ENCODE measurements at places on chromosomes 2 and 18. TPM values are rescaled to one million over a fixed set of nuclear protein-coding genes. Genes with fewer than 3 reads are reported as not detected.

Gene DSG4
- not detected for total RNA-seq

DNA sequence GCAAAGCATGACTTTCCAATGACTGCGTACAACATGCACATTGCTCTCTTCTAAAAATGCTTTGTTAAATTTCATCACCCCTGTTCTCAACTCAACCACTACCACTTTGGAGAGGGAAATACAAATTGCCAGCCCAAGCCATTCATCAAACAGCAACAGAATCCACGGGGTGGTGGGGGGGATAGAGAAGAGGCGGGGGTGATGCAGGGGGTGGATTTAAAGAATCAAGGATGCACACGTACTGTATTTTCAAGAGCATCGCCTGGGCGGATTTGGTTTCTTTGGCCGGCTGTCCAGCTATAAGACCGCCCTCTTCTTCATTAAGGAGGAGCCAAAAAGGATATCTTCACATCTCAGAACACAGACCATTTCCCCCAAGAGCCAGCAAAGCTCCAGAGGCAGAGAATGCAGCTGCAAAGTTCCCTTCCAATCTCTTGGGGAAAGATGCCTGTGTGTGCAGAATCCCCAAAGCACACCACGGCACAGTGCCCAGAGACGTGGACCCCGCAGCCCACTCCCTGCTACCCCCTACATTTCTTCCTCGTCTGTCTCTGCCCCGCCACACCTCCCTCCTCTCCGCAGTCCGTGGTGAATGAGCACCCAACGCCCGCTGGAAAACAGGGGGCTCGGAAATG, 977 bp downstream of the SLC8A1 start:
- DNase-seq = peak; percentile 56

Gene C2orf81
- 0.26 TPM for total RNA-seq

DNA sequence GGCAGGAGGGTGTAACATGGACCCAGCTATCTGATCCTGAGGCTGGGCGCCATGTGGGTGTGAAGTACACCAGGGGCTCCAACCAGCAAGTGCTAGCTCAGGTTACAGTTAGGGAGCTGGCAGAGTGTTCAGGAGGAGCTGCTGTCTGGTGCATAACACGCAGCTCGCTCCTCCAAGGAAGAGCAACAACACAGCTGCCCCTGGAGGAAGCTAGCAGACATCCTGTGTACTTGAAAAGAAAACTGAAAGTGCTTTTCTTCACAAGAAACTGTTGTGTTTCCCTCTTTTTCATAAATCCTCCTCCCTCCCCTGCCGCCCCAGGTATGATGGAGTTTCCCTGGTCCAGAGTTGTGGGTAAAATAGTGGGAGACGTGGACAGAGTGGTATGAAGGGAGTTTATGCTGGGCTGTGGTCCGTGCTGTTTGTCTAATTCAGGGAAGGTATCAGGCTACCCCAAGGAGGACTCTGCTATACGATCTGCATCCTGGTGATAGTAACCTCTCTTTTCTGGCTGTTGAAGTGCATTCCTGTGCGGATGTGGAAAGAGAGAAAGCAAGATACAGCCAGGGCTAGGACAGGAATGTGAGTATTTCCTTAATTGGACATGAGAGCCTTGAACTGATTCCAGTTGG, 6.1 kb upstream of the LBH start:
- DNase-seq = peak; percentile 83

Gene CD8B2
- not detected for total RNA-seq

Gene CBLN2
- total RNA-seq = 0.10 TPM

DNA sequence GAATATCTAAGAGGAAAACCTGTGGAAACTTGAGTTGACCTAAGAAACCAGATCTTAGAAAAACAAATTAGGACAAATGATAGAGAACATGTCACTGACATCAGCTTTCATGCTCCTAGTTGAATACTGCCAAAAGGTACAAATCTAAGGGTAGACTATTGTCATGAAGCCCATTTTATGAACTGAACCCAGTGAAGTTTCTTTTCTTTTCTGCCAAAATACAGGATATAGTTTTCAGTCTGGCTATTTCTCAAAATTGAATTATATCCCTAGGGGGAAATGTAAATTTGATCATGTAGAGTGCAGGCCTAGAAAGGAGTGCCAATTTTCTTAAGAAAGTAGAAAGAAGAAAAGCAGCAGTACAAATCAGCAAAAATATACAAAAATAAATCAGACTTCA, 46.6 kb downstream of the FSIP2 start:
- no peak for DNase-seq

DNA sequence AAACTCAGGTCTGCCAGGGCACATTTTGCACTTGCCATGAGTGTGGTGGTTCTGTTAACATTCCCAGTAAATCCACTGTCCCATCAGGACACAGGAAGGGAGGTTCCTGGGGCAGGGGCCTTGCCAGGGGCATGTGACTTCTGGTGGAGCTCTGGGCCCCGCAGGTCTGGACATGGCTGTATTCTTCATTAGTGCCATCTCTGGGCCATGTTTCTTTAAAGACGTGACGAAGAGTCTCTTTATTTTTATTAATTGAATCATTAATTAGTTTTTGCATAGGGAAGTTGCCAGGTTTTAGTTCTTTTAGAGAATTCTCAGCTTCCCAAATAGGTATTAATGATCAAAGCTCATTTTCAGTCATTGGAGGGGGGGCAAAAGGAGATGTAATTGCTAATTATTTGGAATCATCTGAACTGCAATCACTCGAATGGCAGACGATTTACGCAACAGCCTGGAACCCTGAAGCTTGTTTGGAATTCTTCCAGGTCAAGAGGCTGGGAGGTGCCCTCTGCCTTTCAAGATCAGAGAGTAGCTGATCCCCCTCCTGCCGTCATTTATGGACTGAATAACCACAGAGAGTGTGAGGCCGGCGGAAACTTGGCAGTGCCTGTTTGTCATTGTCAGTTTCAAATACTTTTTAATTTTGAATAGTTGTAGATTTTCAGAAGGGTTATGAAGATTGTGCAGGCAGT, 106.2 kb downstream of the RTP5 start:
- DNase-seq = no peak

DNA sequence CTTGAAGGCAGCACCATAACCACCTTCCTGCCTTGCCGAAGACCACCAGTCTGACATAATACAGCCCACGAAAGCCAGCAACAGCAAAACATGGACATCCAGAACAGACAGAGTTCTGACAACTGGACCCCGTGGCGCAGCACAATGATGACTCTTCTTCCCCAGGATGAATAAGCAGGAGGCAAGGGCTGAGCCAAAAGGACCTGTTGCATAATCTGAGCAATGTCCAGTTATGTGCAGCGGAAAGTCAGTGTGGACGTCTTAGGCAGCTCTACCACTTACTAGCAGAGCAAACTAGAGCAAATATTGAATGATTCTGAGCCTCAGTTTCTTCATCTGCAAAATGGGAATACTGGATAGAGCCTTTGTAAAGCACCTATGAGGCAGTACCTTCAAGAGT, 225.1 kb downstream of the ZBTB7C start:
- no peak for DNase-seq

Gene ASB18
- total RNA-seq = 0.24 TPM

GRCh38 chr2:161097157-161097556, 63.1 kb upstream of the TANK start:
- DNase-seq = no peak

DNA sequence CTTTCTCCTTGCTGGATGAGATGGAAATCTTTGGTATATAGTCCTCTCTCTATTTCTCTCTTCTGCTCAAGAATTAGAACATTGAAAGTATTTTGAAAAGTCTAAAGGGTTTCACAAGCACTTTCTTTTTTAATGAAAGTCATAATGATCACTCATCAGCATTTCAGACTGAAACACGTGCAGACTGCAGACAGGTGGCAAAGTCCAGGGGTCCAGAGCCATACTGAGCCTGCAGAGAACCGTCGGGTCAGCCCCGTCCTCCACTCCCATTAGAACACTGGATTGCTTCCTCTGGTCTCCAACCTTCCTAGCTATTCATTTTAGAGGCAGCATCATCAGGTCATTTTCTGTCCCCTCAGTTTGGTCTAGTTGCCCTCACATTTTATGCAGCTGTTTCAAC, 3.1 kb downstream of the TMEM247 start:
- DNase-seq = no peak

Gene EIF4E2
- total RNA-seq = 119 TPM

DNA sequence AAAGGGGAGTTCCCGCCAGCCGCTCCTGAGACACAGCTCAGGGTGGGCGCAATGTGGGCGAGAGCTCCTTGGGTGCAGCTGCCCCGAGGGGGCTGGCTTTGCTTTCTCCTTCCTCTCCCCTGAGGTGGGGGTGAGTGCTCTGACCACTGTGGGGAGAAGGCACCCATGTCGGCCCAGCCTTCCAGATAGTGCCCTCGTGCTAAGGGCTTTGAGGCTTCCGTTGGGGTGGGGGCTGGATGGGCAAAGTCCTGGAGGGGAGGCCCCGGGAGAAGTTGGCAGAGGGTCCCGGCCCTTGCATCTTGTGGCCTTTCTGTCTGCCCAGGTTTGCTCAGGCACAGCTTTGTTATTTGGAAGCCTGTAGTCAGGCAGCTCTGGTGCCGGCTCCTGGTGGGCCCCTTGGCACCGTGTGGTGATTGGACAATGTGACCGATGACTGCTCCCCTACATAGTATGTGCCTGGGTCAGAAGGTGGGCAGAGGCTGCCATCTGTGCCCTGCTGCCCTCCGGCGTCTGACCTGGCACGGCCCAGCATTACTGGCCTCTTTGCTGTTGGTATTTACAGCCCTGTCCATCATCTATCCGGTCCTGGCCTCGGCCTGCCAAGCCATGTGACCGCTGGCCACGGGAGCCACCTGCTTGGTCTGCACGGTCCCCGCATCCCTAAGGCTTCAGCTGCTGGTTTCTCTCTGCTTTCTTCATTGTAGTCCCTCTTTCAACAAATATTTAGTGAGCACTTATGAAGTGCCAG, 50.8 kb downstream of the TWIST2 start:
- DNase-seq = peak; percentile 60

- DNase-seq = peak; percentile 71
These were observed 49.8 kb downstream of the FAM168B start for GRCh38 chr2:131043199-131044074.
